GM19239 (cell line): ENCODE measurements at places on chromosomes 13 and 19.

- no peak for DNase-seq
Measured at GRCh38 chr19:54570316-54570715, 3.3 kb upstream of the LILRA2 start.

GRCh38 chr19:2808129-2808941 is 11.3 kb upstream of the ZNF554 start:
- DNase-seq: no peak

DNA sequence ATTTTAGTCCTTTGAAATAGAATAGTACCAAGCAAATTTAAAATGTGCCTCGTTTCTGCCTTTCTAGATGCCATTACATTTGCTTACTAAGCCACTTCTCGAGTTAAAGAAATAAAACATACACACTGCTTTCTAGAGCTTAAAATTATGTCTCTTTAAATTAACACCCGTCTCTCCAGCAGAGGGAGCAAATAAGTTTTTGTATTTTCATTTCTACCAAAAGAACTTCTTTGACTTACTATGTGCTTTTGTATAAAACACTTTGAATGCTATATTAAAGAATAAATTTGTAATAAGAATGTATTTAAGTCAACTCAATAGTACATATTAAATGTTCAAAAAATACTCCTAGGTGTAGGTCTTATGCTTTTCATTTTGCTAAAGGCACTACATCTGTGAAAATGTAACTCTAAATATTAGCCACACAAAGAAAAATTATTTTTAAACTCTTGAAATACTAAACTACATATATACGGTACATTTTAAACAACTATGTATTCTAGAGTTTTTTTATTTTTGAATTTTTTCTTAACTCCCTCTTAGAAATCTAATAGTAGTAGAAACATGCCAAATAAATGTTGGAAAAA is 269.3 kb upstream of the MIR17HG start:
- DNase-seq: no peak

DNA sequence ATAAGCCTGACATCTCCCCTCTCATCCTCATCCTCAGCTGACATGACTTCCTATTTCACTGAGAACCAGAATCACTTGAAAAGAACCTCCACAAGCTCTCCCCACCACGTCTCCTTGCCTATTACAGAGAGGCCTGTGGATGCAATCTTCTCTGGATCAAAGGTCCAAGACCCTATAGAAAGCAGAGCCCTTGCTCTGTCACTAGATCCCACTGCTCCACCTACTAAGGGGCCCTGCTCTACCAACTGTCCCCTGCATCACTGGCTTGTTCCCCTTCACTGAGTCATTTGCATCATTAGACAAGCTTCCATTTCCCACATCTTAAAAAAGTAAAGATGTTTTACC is 40.8 kb downstream of the RCBTB2 start:
- no peak for DNase-seq

GRCh38 chr13:27379694-27380641 is 44.5 kb upstream of the GTF3A start:
- peak; percentile 34 for DNase-seq

DNA sequence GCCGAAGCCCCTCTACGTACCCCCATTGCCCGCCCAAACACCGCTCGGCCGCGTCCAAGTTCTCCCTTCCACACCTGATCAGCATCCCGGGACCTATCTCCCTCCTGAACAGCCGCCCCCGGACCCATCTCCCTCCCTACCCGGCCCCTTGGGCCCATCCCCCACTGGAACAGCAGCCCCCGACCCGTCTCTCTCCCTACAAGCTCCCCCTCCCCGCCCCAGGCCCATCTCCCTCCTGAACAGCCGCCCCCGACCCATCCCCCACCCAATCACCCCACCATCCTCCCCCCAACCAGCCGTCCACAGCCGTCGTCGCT is 610 bp downstream of the ZSCAN1 start:
- no peak for DNase-seq

GRCh38 chr19:49502866-49503581 is 6.8 kb downstream of the RPS11 start:
- DNase-seq: no peak

- DNase-seq: no peak
Measured at GRCh38 chr13:30382836-30383525, 39.3 kb upstream of the UBE2L5 start.

DNA sequence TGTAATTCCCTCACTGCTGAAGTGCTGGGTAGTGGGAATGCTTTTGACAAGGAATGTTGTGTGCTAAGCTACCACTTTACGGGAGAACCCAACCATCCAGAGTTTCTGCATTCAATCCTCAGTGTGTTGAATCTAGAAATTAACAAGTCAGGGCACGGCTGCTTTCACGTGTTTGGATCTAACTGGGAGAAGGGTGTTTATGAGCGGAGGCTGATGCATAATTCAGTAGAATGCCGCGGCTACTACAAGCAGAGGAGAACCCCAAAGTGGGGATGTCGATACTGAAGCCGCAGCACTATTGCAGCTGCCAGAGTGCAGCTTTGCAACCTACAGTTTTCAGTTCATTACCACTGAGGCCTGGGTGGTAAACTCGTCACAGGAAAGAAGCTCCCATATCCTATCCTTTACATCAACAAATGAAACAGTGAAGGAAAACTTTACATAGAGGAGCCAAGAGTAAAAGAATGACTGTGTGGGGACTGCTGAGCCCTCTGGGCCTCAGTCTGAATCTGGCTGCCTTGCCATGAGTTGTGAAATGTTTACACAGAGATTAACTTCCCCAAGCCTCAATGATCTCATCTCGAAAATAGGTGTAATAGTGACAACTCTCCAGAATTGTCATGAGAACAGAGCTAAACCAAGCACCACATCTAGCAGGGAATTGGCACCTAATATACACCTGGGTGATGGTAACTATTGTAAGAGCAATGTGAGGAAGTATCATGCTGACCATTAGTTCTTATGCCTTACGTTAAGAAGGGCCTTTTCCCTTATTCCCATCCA is 531.7 kb downstream of the MYO16 start:
- DNase-seq: no peak

DNA sequence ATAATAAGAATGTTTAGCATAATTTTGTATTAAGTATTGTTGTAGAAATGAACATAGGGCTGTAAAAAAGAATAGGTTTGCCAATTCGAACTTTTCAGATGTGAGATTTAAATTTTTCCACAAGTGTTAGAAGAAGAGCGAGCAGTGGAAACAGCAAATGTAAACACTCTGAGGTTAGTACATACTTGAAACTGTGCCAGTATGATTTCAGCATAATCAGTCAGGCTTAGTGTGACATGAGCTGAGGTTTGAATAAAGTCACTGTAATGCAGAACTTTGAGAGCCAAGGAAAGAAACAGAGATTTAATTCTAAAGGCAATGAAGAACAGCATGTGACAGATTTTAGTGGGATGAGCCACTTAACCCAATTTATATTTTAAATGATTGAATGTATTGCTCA is 2166.4 kb downstream of the PCDH9 start:
- DNase-seq: no peak

DNA sequence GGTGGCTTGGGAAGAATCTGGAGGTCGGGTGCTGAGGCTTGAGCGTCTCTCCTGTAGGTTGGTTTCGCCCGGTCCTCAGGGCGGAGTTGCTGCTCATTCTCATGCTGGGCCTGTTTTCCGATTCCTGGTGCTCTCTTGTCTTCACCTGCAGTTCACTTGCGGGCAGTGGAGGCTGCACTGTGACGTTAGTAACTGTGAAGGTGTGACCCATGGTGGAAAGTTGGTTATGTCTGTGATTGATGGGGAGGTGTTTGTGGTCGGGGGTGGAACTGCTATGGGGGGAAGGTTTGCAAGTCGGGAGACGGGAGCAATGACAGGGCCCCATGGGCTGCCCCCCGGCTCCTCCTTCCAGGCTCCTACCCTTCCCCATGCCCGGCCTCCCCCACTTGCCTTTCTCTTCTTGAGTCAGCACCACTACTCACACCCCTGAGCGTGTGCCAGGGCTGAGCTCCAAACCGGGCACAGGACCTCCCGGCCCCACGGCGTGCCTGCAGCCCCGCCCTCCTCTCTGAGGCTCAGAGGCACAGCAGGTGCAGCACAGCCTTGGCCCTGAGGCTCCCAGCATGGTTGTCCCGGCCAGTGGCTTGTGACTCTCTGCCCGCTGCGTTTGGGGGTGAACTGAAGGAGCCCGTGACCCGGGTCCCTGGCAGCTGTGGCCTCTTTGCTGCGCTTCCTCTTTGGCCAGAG is 79.1 kb downstream of the ATP11A start:
- peak; percentile 46 for DNase-seq

GRCh38 chr19:6095760-6096159 is 14.5 kb downstream of the RFX2 start:
- DNase-seq: no peak

- DNase-seq: no peak
Measured at GRCh38 chr13:23794267-23795161, 94.7 kb downstream of the MIPEP start.

DNA sequence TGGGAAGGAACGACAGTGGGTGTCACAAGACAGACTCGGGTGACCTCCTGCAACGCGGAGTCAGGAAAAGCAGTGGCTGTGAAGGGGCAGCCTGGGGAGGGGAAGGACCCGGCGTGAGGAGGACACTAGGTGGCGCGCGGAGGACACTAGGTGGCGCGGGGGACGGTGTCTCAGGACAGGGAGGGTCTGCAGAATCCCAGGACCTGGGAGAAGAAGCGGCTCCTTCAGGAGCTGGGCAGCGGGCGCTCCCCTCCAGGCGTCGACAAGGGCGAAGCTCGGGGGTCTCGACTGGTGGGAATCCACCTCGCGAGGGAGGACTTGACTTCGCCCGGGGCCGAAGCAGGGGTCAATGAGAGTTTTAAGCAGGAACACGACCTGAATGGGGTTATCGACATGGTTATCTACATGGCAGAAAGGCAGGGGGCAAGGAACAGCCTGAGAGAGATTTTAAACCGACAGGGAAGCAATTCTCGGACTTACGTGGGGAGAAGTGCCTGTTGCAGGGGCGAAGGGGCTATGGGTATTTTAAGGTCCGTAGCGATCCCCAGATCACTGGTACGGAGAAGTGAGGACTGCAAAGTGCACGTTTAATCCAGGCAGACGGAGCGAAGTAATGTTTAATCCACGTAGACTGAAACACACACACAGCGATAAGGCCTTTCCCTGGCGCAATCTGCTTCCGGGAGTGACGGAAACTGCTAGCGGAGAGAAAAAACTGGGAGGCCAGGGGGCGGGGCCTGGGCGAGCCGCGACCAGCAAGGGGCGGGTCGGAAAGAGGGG is at the start of gene ZNF616:
Gene ZNF616, minus strand, starts transcription at position 687 of the 780 bp plus-strand sequence. CDS start 9,426 bp downstream, outside the sequence.
- peak; percentile 48 for DNase-seq

DNA sequence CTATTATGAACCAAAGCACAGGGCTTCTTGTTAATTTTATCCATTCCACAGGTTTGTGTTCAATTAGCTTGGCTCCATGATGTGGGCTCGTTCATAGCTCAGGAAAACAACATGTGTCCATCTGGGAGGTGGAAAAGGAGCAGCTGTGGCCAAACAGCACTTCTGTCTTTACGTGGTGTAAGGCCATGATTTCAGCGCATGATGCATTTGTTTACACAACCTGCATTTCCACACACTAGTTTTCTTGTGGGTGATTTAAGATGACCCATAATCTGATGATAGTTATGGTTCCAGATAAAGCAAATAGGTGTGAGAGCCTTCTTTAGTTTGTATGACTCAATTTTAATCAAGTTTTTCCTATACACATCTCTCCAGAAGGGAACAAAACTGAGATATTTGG is 101.7 kb downstream of the TNFRSF19 start:
- no peak for DNase-seq

DNA sequence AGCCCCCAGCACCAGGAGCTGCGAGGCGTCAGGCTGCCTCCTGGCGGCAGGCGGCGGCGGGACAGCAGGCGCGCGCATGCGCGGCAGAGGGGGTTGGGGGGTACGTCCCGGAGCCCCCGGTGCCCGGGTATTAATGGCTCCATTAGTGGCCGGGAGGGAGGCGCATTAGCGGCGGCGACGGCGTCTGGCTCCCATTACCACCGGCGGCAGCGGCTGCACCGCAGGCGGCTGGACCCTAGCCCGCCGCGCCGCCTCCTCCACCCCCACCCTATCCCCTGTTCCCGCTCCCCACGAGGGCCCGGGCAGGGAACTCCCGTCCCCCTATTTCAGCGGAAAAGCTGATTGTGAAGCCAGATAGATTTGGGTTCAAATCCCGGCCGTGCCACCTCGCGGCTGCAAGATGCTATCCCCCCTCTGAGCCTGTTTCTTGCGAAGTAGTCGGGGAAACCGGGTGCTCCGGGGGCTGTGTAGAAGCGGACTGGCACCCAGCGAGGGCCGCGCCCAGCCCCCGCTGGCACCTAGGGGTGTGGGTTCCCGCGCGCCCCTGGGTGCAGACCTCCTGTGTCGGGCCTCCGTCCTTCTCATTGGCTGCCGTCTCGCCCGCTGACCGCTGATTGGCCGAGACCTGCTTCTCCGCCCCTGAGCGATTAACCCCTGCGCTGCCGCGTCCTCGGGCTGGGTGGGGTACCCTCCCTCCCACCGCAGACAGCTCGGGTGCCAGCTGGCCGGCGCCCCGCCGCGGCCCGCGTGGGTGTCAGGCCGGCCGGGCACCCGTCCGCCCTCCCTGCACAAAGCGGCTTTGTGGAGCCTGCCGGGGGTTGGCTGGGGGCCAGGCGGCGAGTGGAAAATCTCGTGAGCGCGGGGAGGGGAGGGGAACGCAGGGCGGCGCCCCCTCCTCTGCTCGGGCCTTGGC is 11.1 kb downstream of the CIC start:
- DNase-seq: peak; percentile 97

- no peak for DNase-seq
Measured at GRCh38 chr13:33134213-33134612, 118.0 kb downstream of the KL start.

GRCh38 chr13:45103449-45103848 is 16.9 kb upstream of the GTF2F2 start:
- DNase-seq: no peak

DNA sequence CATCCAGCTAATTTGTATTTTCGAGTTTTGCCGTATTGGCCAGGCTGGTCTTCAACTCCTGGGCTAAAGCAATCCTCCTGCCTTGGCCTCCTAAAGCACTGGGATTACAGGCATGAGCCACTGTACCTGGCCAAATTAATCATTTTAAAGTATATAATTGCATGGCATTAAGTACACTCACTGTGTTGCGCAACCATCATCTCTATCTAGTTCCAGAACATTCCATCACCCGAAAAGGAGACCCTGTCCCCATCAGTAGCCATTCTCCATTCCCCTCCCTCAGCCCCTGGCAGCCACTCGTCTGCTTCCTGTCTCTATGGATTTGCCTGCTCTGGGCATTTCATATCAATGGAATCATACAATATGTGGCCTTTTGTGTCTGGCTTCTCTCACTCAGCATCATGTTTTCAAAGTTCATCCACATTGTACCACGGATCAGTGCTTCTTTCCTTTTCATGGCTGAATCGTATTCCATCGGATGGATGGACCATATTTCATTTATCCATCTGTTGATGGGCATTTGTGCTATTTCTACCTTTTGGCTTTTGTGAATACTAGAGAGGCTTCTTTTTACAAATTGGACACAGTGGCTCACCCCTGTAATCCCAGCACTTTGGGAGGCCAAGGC is 13.1 kb downstream of the PGPEP1 start:
- DNase-seq: no peak

- DNase-seq: no peak
Measured at GRCh38 chr19:50252111-50252886, 48.9 kb downstream of the MYH14 start.

DNA sequence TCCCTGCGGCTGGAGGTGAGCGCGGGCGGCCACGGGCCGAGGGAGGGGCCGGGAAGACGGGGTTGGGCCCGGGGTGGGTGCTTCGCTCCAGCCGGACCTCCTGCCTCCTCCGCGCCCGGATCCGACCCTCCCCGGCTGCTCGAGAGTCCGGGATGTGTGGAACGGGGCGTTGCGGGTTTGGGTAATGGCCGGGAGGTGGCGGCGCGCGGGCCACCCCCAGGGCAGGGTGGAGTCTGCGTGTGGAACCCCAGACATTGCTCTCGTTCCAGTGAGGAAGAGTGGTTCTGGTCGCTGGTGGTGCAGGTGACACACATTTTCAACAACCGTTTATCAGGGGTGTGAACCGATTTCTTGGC is 38.8 kb downstream of the ARHGEF7 start:
- DNase-seq: no peak
